Fibroblast of lung (primary cell): ENCODE measurements at places on chromosomes 2 and 18.

- no peak for DNase-seq
Measured at GRCh38 chr2:26563686-26564085, 77.5 kb downstream of the CIB4 start.

GRCh38 chr18:3094338-3094684, 81.4 kb upstream of the LPIN2 start:
- no peak for DNase-seq

DNA sequence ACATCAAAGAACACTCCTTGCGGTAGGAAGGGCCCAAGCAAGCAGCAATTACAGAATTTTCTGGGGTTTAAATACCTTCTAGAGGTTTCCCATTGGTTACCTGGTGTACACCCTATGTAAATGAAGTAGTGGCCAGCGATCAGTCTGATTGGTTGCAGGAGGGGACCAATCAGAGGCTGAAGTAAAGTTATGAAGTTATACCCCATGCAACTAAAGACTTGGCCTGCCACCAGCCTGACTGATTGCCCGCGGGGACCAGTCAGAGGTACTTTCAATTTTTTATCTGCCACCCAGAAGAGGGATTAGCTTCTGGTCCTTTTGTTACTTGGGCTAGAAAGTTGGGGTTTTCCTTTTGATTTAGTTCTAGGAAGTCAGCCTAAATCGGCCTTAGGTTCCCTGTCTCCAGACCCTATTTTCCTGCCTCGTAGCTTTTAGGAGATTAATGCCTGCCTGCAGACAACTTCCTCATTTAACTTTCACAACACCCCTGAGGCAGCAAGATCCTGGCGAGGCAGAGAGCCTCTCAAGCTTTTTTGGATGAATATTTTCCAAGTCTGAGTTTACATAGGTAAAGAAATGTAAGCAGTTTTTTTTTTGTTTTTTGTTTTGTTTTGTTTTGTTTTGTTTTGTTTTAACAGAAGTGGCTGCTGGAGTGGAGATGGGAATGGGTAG, 1.5 kb upstream of the DGUOK start:
- DNase-seq, result no peak

- no peak for DNase-seq
Measured at GRCh38 chr2:29397039-29397438, 281.8 kb downstream of the CLIP4 start.

DNA sequence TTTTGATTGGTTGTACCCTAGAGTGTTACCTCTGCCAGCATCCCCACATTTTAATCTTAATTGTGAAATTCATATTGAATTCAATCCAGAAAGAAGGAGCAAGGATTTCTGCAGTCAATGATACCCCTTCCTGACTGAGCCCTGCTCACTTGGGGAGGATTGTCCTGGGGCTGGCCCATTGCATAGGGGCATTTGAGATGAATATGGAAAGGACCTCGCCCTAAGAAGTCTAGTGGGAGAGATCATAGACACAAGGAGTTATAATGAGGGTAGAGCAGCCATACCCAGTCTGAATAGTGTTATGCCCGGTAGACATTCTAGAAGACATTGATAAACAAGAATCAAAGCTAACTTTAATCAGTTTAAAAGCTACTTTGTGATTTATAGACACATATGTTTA, 53.8 kb downstream of the CRIM1 start:
- DNase-seq, result no peak

GRCh38 chr2:53379547-53379946, 388.1 kb upstream of the CHAC2 start:
- DNase-seq, result no peak

DNA sequence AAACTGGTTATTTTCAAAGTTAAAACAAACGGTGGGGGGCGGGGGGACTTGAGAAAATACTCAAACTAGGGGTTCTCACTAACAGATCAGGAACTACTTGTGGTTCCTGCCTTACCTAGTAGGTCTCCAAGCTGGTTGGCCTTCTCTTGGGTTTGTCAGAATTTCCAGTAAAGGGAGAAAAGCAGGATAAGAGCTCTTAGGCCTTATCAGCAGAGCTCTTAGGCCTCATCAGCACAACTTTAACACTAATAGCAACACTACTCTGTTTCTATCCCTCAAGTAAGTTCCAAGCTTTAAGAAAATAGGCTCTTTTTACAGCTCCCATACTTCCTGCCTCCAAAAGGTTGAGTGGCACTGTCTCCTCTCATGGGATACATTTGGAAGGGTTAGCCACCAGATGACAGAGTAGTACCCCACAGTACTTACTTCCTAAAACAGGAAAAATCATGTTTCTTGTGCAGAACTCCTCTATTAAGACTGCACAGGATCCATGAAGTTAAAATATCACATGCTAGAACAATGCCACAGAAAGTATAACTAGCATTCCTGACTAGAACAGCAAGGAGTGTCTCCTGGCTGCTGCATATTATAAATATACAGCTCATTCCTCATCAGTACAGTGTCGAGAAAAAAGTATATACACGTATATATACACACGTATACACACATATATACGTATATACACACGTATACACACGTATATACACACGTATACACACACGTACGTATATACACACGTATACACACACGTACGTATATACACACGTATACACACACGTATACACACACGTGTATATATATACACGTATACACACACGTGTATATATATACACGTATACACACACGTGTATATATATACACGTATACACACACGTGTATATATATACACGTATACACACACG, 6.1 kb downstream of the FBXO11 start:
- DNase-seq, result no peak

DNA sequence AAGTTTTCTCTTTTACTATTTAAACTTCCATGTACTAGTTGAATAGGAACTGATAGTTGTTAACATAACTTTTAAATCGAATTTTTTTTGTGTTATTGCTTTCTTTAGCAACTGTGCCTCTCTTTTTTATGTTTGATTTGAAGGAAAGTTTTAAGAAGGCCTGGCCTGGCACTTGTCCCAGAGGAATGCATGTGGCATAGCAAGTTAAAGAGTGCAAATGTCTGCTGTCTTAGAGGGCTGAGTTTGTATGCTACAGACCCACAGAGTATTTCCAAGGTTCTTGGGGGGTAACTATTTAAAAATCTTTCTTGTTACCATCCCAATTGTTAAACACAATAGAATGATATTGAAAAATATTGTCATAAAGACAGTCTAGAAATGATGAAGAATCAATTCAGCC, 47.0 kb downstream of the MTCL1 start:
- DNase-seq, result peak; percentile 61

DNA sequence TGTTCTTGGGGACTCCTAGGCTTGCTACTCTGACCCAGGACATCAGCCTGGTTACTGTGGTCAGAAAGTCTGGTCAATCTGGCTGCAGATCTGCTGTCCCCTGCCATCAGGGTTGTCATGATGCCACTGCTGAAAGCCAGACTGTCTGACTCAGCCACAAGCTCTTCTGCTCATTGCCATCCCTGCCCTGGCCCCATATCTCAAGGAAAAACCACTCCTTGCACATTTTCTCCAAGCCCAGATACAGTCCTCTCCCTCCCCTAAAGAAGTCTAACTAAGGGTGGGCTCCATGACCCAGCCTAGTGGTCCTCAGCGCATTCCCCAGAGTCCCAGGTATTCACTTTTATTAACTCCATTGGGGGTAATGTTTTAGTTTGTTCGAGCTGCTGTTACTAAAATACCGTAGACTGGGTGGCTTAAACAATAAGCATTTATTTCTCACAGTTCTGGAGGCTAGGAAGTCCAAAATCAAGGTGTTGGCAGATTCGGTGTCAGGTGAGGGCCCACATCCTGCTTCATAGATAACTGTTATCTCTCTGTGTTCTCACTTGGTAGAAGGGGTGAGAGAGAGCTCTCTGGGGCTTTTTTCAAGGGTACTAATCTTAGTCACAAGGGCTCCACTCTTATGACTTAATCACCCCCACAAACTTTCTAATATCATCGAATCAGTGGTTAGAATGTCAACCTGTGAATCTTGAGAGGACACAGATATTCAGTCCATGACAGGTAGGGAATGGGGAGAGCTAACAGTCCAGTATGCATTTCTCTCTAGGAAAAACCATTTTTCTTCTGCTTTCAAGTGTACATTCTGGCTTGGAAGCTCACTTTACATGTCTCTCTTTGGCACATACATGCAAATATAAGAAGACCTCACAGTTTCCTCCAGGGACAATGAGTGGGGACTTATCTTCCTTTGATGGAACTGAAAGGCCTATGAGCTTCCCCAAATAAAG, 94.8 kb upstream of the CXCR4 start:
- DNase-seq, result no peak

- peak; percentile 36 for DNase-seq
Measured at GRCh38 chr18:48583573-48583972, 44.7 kb downstream of the CTIF start.

GRCh38 chr18:6868033-6868432, 138.5 kb downstream of the ARHGAP28 start:
- DNase-seq, result no peak

DNA sequence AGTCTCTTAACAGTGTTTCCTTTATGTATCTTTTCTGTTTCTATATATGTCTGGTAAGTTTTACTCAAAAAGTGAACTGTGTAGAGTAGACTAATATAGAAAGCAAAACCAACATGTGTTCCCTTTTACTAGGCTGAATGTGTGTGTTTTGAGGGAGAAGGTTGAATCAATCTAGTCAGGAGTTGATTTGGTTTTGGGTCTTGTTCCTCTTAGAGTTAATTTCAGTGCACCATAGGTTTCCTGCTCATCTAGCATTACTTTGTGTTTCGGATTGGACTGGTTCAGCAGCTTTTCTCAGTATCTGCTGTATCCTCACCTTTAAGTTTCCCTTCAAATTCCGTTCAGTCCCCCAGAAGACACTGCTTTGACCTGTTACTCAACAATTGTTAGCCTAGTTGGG, 52.0 kb upstream of the TRIM43 start:
- DNase-seq, result no peak

GRCh38 chr2:229922449-229923386, at the start of gene FBXO36:
TSS of gene FBXO36 (plus strand) at chr2:229922503. CDS start at chr2:229922514, 11 bp downstream.
- DNase-seq, result no peak

DNA sequence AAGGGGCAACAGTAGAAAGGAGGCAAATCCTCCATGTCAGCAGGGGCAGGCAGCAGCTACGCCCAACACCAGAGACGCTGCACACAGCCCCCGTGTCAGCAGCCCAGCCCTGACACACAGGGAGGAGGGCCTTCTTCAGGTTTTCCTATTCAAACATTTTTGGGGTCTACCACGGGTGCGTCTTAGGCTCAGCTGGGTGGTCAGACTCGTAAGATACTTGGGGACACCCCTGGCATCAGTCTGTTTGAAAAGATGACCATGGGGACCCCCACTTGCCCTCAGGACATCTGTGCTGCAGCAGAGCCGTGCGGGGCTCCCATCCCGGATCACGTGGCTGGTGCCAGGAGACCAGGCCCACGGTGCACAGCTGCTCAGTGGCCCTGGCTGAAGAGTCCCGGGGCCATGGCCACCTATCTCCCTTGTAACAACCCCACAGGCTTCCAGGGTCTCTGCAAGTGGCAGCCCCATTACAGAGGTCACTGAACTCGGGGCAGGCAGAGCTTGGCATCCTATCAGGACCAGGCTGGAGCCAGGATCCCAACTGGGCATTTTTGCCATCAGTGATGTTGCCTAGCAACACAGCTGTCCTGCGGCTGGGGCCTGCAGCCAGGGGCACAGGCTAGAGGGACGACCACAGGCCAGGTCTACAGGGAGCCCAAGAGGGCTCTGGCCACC, 82.5 kb downstream of the EDAR start:
- no peak for DNase-seq

DNA sequence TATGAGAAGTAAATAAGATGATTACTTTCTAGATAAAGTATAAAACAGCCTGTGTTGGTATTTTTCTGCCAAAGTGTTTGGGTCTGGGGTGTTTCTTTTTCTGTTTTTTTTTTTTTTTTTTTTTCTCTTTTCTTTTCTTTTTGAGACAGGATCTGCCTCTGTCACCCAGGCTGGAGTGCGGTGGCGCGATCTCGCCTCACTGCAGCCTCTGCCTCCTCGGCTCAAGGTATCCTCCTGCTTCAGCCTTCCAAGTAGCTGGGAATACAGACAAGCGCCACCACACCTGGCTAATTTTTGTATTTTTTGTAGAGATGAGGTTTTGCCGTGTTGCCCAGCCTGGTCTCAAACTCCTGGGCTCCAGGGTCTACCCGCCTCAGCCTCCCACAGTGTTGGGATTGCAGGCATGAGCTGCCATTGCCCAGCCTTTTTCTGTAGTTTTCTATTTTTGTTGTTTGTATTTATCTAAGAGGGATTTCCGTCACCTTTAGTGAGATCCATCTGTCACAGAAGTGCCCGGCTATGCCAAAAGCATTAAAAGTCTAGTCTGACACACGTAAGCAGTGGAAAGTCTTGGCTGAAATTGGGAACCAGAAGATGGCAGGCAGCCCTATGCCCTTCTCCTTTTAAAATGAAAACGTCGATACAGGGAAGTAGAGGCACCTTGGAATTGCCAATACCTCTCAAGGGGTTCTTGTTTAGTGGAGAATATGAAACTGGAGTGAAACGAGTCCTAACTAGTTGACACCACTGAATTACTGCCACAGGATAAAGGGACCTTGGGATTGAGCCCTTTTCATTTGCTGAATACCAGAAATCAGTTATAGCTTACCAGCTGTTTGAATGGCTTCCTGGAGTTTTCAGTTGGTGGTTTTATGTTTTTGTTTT, 14.0 kb downstream of the UGP2 start:
- no peak for DNase-seq

GRCh38 chr2:105754994-105755393, 10.3 kb downstream of the NCK2 start:
- DNase-seq, result no peak
